ENCODE measurements at places on chromosomes 2 and 18. TPM values are rescaled to one million over a fixed set of nuclear protein-coding genes. Genes with fewer than 3 reads are reported as not detected.

GRCh38 chr2:212176151-212176550, 362.5 kb downstream of the ERBB4 start:
- no peaks in the 10 kb centered on the region for H3K27me3 ChIP-seq
- H3K4me1 ChIP-seq: peaks cover 15% of the 10 kb centered on the region
- H3K4me3 ChIP-seq: no peak overlapping the region
- no peaks in the 10 kb centered on the region for H3K36me3 ChIP-seq
- no peak for DNase-seq
- no peak overlapping the region for H3K27ac ChIP-seq

- peak overlapping the region; percentile 92 for H3K27ac ChIP-seq
- peaks cover 63% of the 10 kb centered on the region for H3K4me1 ChIP-seq
- DNase-seq: peak; percentile 75
- no peaks in the 10 kb centered on the region for H3K36me3 ChIP-seq
- peak overlapping the region; percentile 16 for H3K4me3 ChIP-seq
These were observed 392.8 kb upstream of the ACVR2A start for GRCh38 chr2:147451902-147452515.

- H3K27ac ChIP-seq: no peak overlapping the region
- H3K4me1 ChIP-seq: no peaks in the 10 kb centered on the region
- H3K27me3 ChIP-seq: no peaks in the 10 kb centered on the region
These were observed 81.0 kb downstream of the GPR39 start for GRCh38 chr2:132497591-132497990.

- H3K4me1 ChIP-seq: peaks cover 20% of the 10 kb centered on the region
- DNase-seq: peak; percentile 74
- H3K27ac ChIP-seq: peak overlapping the region; percentile 53
- H3K4me3 ChIP-seq: no peak overlapping the region
- no peaks in the 10 kb centered on the region for H3K27me3 ChIP-seq
- H3K36me3 ChIP-seq: no peaks in the 10 kb centered on the region
These were observed 381.3 kb upstream of the SPRED2 start for GRCh38 chr2:65813631-65814173.

- H3K27me3 ChIP-seq: no peaks in the 10 kb centered on the region
- no peak overlapping the region for H3K4me3 ChIP-seq
- H3K4me1 ChIP-seq: no peaks in the 10 kb centered on the region
These were observed 786.3 kb downstream of the SOCS6 start for GRCh38 chr18:71075147-71075546.

DNA sequence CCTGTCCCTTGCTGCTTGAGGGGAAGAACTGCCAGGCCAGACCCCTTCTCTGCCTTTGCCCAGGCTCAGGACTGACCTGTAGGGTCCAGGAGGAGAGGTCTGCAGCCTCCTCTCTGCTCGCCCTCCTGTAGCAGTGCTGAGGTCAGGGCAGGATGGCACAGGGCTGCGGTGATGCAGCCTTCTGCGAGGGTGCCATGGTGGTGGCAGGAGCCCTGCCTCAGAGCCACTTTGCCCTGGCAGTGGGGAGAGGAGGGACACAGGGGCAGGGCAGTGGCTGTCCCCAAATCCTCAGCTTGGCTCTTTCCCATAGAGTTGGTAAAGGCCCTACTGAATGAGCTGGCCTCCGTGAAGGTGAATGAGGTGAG, 884 bp downstream of the PROM2 start:
- H3K4me1 ChIP-seq: no peaks in the 10 kb centered on the region
- no peak for DNase-seq
- H3K36me3 ChIP-seq: no peaks in the 10 kb centered on the region
- H3K4me3 ChIP-seq: no peak overlapping the region

- no peak overlapping the region for H3K4me3 ChIP-seq
- no peak overlapping the region for H3K27ac ChIP-seq
- no peaks in the 10 kb centered on the region for H3K36me3 ChIP-seq
- H3K4me1 ChIP-seq: no peaks in the 10 kb centered on the region
- no peaks in the 10 kb centered on the region for H3K27me3 ChIP-seq
These were observed 243.1 kb downstream of the ADCYAP1 start for GRCh38 chr18:1147730-1148129.

DNA sequence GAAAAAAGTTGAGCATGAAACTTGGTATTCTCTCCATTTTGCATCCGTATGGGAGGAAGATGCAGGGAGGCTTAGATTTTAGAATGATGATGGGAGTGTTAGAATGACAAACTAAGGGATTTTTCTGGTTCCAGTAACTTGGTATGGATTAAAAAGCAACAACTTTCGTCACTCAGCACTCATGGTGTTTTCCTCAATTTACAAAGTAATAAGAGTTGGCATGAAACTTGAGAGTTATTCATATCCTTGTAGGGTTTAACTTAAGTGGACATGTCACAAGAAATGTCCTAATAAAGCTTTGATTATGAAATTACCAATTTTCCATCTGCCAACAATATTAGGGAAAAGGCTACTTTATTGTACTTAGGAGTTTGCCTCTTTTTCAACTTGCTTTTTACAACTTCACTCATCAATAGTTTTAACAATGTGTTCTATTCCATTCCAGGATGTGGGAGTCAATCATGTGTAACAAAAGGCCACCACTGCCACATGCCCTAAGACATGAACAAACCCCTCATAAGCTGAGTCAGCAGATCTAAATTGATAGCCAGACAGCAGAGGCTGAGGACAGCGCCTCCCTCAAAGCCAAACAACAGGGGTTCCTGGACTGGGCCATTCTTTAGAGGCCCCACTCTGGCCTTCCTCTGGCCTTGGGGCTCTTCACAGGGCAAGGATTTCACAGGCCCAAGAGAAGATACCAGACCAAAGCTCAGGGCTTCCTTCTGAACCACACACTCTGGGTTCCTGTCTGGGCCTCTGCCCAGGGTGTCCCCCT, 265.8 kb downstream of the TNS1 start:
- H3K4me1 ChIP-seq: no peaks in the 10 kb centered on the region
- DNase-seq: no peak
- H3K27ac ChIP-seq: no peak overlapping the region
- H3K4me3 ChIP-seq: no peak overlapping the region
- H3K36me3 ChIP-seq: no peaks in the 10 kb centered on the region
- no peaks in the 10 kb centered on the region for H3K27me3 ChIP-seq

- H3K36me3 ChIP-seq: no peaks in the 10 kb centered on the region
- no peak for DNase-seq
- H3K27ac ChIP-seq: no peak overlapping the region
- H3K4me1 ChIP-seq: peaks cover 20% of the 10 kb centered on the region
- H3K4me3 ChIP-seq: no peak overlapping the region
- no peaks in the 10 kb centered on the region for H3K27me3 ChIP-seq
These were observed 40.3 kb downstream of the MYCN start for GRCh38 chr2:15980605-15981098.

DNA sequence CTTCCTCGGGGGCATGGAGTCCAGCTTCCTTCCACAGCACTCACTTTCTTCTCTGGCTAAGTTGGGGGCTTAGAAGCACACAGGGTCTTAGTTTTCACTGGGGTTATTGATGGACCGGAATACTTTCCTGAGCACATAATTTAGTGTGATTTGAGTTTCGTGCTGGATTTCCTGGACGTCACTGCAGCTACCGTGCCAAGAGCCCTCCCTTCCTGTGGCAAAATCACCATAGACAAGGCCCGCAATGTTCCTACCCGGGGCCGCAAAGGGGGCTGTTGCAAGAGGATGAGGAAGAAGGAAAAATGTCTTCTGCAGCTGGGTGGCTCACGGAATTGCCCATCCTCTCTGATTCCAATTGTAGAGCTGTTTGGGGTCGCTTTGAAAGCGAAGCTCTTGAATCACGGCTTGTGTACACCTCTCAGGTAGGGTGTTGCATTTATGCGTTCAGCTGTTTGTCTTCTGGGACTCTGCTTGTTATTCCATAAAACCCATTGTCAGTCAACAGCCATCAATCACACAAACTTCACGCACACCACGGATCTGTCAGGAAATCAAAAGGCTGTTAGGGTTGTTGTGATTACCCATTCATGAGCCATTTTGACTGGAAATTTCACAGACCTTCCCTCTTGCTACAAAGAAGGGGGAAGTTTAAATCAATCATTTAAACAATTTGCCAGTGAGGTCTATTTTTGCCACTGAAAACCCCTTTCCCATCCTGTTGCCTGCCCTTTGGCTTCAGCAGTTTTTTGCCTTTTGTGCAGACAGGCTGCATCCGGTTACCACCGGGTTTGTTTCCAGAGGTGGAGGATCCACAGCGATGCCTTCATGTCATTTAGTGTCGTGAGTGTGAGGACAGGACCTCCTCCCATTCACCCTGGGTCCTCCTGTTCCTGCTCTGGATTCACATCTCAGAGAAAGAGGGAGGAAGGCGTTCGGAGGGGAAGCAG, 36.0 kb downstream of the SMIM21 start:
- H3K4me1 ChIP-seq: no peaks in the 10 kb centered on the region
- no peak overlapping the region for H3K27ac ChIP-seq
- H3K36me3 ChIP-seq: no peaks in the 10 kb centered on the region

GRCh38 chr18:61608316-61608715, 275.1 kb downstream of the CDH20 start:
- no peak overlapping the region for H3K4me3 ChIP-seq
- peaks cover 38% of the 10 kb centered on the region for H3K4me1 ChIP-seq
- no peaks in the 10 kb centered on the region for H3K36me3 ChIP-seq
- no peak for DNase-seq

DNA sequence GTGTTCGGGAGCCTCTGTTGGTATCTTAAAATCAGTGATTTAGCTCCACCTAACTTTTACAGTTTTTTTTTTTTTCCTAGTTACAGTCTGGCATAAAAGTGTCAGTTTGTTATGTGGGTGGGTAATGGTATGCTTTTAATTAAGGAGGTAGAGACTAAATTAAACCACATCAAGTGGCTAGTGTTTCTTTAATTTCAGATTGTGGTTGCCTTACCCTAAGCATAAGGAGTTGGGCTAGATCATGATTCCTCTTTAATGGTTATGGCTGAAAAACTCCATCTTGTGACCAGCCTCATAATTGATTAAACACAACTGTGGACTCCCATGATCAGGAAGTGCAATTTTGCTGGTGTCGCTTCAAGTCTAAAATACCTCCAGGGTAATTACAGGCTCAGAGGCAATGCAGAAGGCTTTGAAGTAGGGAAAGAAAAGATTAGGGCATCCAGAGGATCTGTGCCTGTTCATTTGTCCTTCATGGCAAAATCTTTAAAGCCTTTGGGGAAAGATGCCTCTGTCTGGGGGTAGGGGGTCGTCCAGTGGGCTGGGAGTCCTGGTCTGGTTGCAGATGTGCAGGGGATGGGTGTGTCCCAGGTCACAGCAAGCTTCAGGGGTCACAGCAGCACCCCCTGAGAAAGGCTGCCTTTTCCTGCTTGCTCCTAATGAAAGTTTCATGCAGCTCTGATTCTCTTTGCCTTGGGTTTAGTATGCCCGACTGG, 579.2 kb downstream of the BCL11A start:
- H3K4me1 ChIP-seq: no peaks in the 10 kb centered on the region
- peaks cover 3% of the 10 kb centered on the region for H3K27me3 ChIP-seq
- H3K4me3 ChIP-seq: no peak overlapping the region
- no peak overlapping the region for H3K27ac ChIP-seq
- H3K36me3 ChIP-seq: no peaks in the 10 kb centered on the region

- H3K4me1 ChIP-seq: no peaks in the 10 kb centered on the region
- DNase-seq: no peak
- H3K4me3 ChIP-seq: no peak overlapping the region
- no peaks in the 10 kb centered on the region for H3K27me3 ChIP-seq
These were observed 800.5 kb downstream of the CBLN2 start for GRCh38 chr18:71743634-71744033.

DNA sequence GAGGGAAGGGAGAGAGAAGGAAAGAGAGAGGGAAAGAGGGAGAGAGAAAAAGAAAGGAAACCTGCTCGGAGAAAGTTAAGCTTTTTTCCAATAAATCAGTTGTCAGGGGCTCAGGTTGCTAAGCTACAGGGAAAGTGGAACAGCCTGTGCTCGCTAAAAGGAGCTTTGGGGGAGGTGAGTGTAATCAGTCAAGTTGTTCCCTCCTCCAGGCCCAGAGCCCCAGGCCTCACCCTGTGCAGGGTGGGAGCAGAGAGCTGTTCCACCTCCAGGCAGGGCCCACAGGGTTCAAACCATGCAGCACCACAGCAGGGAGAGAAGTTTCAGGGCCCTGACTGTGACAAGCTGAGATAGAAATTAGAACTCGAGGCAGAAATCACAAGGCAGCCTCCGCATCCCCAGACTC, 56.4 kb upstream of the PPP1CB start:
- no peak overlapping the region for H3K27ac ChIP-seq
- H3K27me3 ChIP-seq: no peaks in the 10 kb centered on the region
- no peaks in the 10 kb centered on the region for H3K36me3 ChIP-seq
- no peak for DNase-seq
- no peak overlapping the region for H3K4me3 ChIP-seq
- H3K4me1 ChIP-seq: peaks cover 9% of the 10 kb centered on the region

GRCh38 chr18:39561126-39561525, 1995.5 kb upstream of the CELF4 start:
- no peaks in the 10 kb centered on the region for H3K27me3 ChIP-seq
- H3K36me3 ChIP-seq: no peaks in the 10 kb centered on the region
- no peak overlapping the region for H3K27ac ChIP-seq
- H3K4me3 ChIP-seq: no peak overlapping the region

DNA sequence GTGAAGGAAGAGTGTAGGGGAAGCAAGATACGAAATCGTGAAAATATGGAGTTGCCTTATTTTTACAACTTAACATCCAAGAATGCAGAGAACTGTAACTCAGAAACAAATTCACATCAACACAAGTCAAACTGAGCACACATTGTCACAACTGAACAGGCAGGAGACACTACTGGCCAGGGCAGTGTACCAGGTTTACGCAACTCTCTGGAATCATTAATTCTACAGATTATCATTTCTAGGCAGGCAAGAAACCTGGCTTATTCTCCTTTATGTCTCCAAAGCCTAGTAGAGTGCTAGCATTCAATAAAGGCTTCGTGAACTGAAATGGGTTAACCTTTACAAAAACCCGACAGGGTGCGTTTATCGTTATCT, 584 bp downstream of the COA5 start:
- H3K4me3 ChIP-seq: peak overlapping the region; percentile 79
- H3K36me3 ChIP-seq: peaks cover 31% of the 10 kb centered on the region
- no peak for DNase-seq
- peak overlapping the region; percentile 94 for H3K27ac ChIP-seq
- H3K4me1 ChIP-seq: peaks cover 23% of the 10 kb centered on the region

GRCh38 chr2:105600602-105600948, 144.1 kb upstream of the NCK2 start:
- no peak overlapping the region for H3K27ac ChIP-seq
- H3K27me3 ChIP-seq: no peaks in the 10 kb centered on the region
- H3K4me3 ChIP-seq: no peak overlapping the region
- no peak for DNase-seq
- no peaks in the 10 kb centered on the region for H3K4me1 ChIP-seq

GRCh38 chr18:36496022-36496421, 198.5 kb downstream of the FHOD3 start:
- no peaks in the 10 kb centered on the region for H3K4me1 ChIP-seq
- no peaks in the 10 kb centered on the region for H3K36me3 ChIP-seq
- H3K27ac ChIP-seq: no peak overlapping the region
- no peak overlapping the region for H3K4me3 ChIP-seq
- DNase-seq: no peak
- H3K27me3 ChIP-seq: no peaks in the 10 kb centered on the region

Gene SYT4
- 2.3 TPM for total RNA-seq

Gene CABYR
- 7.9 TPM for total RNA-seq

Gene MYCN
- 3.4 TPM for total RNA-seq

Gene SPP2
- total RNA-seq: not detected

Gene CNDP1
- total RNA-seq: not detected

Gene ZAP70
- total RNA-seq: not detected

Gene LRRC30
- not detected for total RNA-seq

Gene FAM124B
- not detected for total RNA-seq

Gene ALLC
- not detected for total RNA-seq
